Fibroblast of pulmonary artery (primary cell): ENCODE measurements at places on chromosomes 16 and 17.
A peak's percentile ranks its signal among the peaks of the same experiment; 100 is the strongest.

GRCh38 chr17:47983492-47984223, 12.7 kb downstream of the CDK5RAP3 start:
- no peak for DNase-seq

DNA sequence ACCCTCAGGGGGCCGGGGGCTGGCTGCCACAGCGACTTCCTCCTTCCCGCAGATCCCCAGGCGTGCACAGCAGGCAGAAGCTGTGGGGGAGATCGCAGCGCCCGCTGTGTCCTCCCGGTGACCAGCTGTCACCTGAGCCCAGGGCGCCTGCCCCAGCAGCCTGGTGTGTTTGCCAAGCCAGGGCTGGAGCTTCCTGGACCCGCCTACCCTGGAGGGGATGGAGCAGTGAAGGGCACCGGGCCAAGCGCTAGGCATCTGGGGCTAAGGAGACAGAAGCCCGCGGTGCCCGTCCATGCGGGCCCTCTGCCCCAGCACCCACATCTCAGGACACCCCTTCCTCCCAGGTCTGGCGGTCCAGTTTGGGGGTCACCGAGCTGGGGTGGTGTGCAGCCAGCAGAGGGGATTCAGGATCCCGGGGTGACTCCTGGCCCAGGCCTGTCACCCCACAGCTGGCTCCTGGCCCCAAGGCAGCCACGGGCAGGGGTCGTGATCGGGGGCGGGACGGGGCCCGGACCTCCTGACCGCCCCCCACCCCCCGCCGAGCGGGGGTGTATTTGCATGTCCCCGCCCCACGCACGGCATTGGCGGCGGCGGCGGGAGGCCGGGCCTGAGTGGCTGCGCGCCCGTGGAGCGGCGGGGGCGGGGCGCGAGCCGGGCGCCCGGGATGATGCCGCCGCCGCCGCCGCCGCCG, at the start of gene RAB26:
Gene RAB26 (plus strand): TSS at position 645 of the 691 bp plus-strand sequence. CDS start 159 bp downstream, outside the sequence.
- DNase-seq = peak; percentile 48

GRCh38 chr16:73703891-73704290, 592.7 kb upstream of the PSMD7 start:
- no peak for DNase-seq

DNA sequence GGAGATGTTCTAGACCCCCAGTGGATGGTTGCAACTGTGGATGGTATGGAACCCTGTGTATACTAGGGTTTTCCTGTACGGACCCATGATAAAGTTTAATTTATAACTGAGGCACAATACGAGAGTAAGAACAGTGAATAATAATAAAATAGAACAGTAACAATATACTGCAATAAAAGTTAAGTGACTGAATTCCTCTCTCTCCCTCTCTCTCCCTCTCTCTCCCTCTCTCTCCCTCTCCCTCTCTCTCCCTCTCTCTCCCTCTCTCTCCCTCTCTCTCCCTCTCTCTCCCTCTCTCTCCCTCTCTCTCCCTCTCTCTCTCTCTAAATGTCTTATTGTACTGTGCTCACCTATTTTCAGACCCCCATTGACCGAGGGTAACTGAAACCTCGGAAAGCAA, 291.0 kb downstream of the IRF8 start:
- DNase-seq = no peak

- DNase-seq = peak; percentile 49
Observed at GRCh38 chr17:17942846-17943245, 29.4 kb downstream of the TOM1L2 start.

GRCh38 chr16:11792410-11793241, 4.4 kb downstream of the ZC3H7A start:
- DNase-seq = no peak

DNA sequence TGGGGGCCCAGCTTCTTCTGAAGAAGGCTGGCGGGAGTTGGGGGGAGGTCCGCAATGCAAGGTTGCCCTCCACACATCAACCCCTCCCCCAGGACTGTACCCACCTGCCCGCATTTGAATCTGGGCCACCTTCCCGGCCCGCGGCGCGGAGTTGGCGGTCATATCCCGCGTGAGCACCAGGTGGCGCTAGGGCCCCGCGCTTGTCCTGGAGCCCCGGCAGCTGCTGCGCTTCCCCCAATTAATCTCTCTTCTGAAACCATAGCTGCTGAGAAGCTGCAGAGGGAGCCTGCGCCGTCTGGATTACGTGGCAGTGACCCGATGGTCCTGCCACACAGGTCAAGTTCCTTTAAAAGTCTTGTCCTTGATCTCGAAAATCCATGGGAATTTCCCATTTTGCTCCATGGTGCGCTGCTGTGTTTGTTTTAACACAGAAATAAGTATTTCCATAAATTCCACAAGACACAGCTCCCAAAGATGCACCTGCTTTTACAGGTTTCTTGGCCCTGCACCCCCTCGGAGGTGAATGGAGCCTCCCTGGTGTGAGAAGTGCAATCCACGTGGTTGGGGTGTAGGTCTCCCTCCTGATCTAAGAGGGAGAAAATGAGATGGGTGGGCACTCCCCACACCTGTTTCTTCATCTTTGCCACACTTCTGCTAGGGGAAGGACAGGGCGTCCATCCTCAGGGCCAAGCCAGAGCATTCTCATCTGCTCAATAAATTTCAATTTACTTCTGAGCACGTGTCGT, 22.1 kb downstream of the COX4I1 start:
- DNase-seq = peak; percentile 78

- no peak for DNase-seq
Observed at GRCh38 chr16:89100601-89101302, 7.1 kb downstream of the ACSF3 start.

- no peak for DNase-seq
Observed at GRCh38 chr17:35998756-35999155, 2.6 kb downstream of the CCL15 start.

- no peak for DNase-seq
Observed at GRCh38 chr16:22425847-22426246, 51.4 kb upstream of the CDR2 start.

GRCh38 chr16:57578521-57579360, 36.3 kb downstream of the ADGRG5 start:
- no peak for DNase-seq

DNA sequence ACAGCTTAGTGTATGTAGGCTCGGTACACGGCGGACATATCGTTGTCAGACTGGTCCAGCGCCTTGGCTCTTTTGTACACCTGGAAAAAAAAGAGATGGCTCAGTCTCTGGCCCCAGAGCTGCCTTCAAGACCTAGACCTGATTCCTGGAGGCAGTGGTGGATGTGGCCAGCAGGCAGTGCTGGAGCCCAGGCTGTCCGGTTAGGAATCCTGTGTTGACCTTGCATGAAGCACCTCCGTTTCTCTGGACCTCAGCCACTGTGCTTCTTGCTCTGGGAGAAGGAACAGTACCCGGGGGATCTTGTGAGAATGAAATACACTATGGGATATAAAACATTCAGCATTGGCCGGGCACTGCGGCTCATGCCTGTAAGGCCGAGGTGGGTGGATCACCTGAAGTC, 2.8 kb upstream of the ROGDI start:
- DNase-seq = peak; percentile 11

- DNase-seq = peak; percentile 71
Observed at GRCh38 chr17:17724307-17725010, 43.2 kb downstream of the RAI1 start.
